ENCODE measurements at places on chromosomes 2 and 18.

DNA sequence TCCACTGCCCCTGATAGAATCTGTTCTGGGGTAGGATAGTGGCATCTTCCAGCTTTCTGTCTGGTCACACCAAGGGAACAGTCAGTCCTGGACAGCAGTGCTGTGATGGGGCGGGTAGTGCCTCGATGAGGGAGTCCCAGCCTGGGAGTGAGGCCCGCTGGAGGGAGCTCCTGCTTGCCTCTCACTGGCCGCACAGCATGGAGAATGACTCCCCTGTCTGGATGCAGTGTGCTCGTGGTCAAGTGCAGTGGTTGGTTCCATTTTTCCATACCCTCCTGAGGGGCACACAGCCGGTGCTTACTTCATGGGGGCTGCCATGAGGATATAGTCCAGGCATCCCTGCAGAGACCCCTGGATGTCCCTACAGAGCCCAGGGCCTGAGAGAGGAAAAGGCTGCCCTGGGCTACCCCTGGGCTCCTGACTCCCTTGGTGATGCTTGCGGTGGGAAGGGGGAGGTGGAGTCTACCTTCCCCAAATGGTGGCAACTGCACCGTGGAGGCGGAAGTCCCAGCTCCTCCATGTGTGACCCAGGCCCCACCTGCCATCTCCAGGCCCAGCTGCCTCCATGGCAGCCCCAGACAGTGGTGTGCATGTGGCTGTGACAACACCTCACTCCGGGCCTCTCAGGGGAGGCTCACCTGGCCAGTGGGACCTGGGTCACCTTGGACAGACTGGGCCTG lies 212.5 kb downstream of the GLI2 start:
- peak; percentile 17 for DNase-seq

DNA sequence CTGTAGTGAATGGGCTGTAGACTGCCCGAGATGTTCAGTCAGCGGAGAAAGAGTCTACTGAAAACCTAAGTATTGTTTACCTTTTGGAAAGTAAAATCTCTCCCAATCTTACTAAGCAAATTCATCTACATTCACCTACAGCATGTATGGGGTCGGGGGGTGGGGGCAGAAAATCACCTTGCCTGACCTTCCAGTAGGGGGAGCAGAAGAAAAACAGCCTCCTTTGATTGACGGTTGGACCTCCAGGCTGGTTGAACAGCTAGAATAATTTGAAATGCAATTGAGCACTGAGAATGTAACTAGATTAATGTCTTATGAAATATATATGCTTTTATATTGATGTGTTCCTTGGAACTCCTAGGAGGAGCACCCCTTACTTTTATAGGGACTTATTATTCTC lies 10.0 kb downstream of the LRATD1 start:
- peak; percentile 28 for DNase-seq

GRCh38 chr18:63603772-63604171 lies 16.6 kb downstream of the SERPINB13 start:
- DNase-seq, result no peak

- no peak for DNase-seq
Measured at GRCh38 chr2:52658598-52658997, 1109.0 kb upstream of the CHAC2 start.

GRCh38 chr2:161146996-161147395 lies 13.2 kb upstream of the TANK start:
- DNase-seq, result no peak

DNA sequence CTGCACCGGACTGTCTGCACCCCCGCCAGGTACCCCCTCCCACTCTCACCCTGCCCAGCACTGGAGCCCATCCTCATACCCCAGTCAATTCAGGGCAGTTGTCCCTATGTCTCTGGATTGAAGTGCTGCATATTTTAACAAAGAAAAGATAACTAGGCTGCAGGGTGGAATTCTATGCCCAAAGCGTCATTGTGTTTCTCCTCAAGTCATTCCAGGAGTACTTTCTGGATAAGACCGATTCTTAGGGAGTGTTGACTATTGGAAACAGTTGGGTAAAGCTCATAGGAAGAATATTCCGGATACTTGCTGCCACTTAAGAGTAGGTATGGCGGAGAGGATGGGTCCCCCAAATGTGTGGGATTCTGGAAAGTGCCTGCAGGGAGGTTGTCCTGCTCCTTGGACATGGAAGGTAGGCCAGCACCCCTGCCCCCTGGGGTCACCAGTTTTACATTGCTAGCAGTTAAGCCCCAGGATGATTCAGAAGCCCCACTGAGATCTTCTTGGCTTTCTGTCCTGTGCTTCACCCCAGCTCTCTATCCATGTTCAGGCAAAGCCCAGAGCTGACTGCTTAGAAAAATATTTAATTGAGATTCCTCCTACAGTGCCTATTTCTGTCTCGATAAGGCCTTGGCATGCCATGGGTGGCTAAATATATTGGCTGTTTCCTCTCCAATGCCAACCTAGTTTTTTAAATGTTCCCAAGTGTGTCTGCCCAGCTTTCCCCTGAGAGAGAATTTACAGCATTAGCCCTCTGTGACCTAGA lies 48.2 kb downstream of the RPL37A start:
- no peak for DNase-seq

- no peak for DNase-seq
Measured at GRCh38 chr2:180669016-180669415, 311.4 kb upstream of the UBE2E3 start.

DNA sequence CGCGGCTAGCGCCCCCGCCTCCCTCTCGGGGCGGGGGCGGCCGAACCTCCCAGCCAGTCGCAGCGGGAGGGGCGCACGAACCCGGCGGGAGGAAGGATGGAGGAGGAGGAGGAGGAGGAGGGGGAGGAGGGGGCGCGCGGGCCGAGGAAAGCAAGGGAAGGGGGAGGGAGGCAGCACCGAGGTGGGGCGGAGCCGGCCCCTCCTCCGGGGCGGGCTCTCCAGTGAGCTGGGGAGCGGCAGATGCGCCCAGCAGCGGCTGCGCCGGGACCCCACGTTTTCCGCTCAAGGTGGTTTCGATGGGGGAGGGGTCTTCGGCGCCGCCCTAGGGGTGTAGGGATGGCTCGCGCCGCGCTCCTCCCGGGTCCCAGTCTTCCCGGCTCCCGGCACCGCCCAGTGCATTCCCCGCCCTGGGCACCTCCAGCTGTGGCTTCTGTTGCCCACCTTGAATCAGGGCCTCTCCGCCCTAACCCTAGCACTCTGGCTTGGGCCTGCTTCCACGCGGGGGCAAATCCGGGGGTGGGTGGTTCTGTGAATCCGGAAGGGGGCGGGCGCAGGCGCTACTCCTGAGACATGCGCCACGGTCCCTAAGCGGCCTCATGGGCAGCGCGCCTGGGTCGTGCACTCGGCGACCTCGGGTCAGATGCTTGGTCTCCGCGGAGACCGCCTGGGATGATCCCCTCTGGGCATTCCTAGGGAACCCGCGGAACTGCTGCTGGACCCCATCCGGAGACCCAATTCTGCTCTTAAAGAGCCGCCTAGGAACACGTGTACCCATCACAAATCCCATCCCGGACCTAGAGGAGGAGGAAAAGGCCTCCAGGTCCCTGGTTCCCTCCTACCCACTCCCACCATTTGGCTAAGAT lies at the start of gene FBXO41:
TSS of gene FBXO41 (minus strand) at position 183 of the 863 bp plus-strand sequence. CDS start 14,848 bp downstream, outside the sequence.
- peak; percentile 88 for DNase-seq

DNA sequence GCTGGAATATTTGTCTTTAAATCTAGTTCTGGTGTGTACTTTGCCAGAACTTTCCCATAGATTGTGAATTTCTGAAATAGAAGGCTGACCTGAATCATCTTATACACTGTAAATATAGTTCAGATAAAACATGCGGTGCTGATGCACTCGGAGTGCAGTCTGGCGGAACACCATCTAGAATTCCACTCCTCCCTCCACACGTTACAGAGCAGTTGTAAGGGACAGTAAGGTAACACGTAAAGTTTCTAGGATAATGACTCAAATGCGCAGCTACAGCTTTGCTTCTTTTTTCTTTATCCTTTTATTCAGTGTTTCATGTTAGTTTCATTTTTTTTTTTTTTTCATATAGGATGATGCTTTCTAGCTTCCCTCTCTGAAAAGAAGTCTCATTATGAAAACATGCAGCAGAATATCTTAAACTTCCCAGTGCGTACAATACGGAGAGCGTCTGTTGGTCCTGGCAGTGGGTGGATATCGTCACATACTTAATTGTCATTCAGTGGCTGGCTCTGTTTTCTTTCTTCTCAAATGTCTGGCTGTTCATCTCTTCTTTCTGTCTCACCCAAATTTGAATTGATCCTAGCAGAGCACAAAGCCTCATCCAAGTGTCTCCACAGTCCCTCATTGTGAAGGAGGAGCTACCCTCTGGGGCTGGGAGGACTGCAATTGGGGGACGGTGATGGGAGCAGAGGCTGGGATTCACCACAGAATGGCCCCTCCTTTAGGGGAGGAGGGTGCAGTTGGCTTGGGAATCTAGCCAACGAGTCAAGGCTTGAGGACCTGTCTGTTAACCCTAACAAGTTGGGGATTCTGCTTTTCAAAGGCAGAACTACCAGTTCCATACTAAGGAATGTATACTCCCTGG lies 138.8 kb downstream of the MYT1L start:
- DNase-seq, result no peak
